ENCODE measurements at places on chromosomes 11 and 22.

- no peak for DNase-seq
These were observed 36.8 kb upstream of the GRIA4 start for GRCh38 chr11:105573091-105573490.

DNA sequence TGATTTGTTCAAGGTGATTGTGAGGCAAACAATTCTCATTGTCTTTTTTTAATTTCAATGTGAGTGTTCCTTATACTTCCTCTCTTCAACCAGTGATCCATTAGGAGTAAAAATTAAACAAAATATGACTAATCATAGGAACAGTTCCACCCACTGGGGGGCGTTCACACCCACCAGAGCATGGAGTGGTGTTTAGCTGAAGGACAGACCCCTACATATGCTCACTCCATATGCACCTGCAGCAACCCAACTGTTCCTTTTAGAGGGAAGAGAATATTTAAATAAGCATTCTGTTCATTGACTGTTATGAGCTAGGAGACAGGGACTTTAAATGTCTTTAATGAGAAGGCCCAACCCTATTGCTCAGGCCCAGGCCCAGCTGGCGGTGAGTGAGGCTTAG is 78.7 kb upstream of the DRD2 start:
- no peak for DNase-seq

DNA sequence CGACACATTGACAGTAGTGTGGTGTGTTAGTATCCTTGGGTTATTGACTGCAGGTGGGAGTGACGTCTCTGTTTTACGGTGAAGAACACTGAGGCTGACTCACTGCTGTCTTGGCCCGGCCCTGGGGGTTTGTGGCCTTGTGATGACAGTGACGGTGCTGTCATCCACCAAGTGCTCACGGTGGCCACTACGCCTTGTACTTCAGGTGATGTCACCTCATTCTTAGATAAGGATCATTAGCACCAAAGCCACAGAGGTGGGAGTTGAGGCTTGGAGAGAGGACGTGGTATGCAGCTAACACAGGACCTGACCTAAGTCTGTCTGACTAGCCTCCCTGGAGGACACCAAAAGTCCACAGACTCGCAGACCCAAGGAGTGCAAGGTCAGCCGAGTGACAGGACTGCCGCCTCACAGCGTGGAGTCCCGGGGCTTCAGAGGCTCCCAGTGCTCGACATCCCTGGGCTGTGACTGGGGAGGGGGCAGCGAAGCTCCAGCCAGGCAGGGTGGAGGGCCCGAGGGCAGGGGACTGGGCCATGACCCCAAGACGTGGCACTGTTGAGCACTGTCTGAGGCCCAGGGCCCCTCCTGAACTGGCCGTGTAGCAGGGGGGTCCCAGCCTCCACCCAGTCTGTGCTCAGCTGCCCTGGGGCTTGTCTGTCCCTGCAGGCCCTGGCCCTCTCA is 56.5 kb downstream of the NAT10 start:
- no peak for DNase-seq

DNA sequence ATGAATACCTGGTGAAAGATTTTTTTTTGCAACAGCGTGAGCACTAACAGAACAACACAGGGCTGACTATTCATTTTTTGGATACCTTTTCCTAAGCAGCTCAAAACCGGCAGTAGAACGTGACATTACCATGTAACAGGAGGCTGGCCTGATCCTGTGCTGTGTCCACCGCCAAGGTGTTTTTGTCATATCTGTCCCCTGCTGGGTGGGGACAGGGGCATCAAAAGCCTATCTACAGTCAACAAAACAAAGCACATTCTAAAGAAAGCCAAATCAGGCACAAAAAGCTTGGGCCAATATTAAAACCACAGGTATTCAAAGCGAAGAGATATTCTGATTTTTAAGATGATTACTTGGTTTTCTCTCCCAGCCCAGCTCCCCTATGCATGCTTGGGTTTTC is 151.2 kb downstream of the LRRC4C start:
- no peak for DNase-seq

GRCh38 chr22:49518436-49518970 is 309.2 kb downstream of the BRD1 start:
- no peak for DNase-seq

GRCh38 chr11:104572279-104572678 is 326.0 kb downstream of the CASP12 start:
- DNase-seq, result no peak

GRCh38 chr11:133911171-133911570 is 45.6 kb downstream of the IGSF9B start:
- no peak for DNase-seq

- DNase-seq, result no peak
These were observed 27.3 kb downstream of the SCGB1A1 start for GRCh38 chr11:62446091-62446490.

- peak; percentile 28 for DNase-seq
These were observed 966 bp downstream of the AHNAK start for GRCh38 chr11:62545437-62546243.

GRCh38 chr22:45164270-45165088 is 754 bp downstream of the NUP50 start:
- peak; percentile 17 for DNase-seq

- no peak for DNase-seq
These were observed 303.4 kb downstream of the SHANK2 start for GRCh38 chr11:70948855-70949531.

DNA sequence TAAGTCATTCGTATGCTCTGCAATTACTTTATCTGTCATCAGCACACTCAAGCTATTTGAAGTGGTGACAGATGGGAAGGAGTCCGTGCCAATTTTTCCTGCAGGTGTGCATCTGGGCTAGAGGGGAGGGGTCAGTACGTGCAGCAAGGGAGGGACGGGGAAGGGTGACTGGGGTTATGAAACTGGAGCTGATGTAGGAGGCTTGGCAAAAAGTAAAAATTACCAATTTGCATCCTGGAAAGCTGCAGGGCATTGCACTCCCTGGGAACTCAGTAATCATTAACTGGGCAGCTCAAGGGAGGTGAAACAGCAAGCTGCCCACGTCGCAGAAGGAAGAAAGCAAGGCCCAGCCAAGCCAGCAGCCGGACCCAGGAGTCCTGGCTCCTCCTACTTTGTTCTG is 87.1 kb upstream of the TMEM45B start:
- DNase-seq, result no peak

DNA sequence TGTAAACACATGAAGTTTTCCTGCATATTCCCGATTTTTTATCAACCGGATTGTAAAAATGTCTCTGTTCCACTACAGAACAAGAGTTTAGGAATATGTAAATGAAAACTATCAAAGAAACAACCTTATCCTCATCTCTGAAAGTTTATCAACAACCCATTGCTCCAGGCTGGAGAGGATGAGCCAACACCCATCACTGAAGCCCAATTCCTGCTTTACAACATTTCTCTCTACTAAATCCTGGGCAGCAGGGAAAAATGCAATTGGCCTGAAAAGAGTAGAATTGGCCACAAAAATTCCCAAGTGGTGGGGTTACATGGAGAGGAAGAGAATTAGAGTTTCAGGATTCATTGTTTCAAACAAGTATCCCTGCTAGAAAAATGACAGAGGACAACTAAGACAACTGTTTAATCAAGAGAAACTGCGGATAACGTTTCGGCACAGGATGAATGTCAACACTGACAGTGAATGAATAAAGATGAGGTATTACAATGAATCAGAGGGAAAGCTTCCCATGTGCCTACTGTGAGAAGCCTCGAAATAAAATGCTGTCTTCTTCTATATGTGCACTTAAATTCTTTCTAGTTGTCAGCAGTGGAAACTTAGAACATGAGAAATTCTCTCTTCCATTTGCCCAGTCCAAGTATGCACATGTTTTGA is 317.3 kb upstream of the ANO3 start:
- no peak for DNase-seq

DNA sequence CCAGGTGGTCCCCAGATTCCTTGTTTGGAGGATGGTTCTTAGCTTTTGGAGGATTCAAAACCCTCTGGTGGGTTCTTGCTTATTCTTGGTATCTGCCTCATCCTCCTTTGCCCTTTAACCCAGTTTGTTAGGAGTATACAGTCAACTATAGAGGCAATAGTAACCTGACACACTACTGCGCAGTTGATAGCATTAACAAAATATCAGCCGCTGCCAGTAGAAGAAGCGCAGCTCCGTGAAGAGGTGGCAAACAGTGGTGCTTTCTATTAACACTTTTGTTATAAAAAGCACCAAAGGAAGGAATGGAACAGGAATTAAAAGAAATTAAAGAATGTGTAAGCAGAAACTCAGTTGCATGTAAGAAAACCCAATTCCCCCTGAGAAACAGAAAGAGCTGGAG is 29.3 kb downstream of the SLC22A25 start:
- DNase-seq, result no peak

DNA sequence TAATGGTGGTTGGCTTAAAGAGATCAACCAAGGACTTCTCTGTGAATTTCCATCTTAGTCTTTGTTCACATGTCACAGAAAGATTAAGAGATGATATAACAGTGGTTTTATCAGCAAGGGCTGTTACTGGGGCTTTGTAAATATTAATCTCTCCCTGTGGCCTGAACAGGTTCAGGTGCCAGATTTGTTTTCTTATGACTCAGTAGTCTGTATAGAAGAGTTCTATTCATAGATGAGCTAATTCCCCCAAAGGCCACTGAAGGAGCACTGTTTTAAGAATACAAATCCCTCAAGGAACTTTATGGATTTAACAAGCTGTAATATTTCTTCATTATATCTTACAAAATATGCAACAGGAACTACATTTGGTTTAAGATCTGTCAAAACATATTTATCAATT is 50.4 kb downstream of the TCP11L1 start:
- DNase-seq, result no peak

DNA sequence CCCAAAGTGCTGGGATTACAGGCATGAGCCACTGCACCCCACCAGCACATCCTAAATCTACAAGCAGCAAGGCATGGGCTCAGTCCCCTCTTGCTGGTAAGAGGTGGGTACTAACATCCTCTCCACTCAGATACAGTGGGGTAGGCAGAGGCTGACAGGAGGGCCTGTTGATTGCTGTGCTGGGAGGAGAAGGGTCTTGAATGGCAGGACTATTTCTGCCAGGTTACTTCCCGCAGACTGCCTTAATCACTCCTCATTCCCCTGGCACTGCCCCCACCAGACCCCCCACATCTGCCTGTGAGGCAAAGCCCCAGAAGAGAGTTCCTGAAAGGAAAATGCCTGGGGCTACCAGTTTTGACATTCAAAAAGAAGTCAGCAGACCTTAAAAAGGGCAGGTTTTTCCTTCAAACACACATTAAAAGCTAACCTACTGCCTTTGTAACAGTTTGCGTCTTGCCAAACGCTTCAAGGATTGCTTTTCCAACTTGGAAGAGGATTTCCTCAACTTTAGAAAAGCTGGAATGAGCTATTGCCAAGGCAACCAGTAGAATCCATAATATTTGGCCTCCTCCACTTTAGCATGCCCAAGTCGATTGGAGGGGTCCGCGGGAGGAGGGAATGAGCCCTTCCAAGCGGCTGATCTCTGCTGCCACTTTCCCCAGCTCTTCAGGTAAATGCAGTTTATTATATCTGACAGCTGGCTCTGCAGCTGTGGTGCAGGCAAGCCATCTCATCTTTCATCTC is 62.0 kb downstream of the FDX1 start:
- no peak for DNase-seq

DNA sequence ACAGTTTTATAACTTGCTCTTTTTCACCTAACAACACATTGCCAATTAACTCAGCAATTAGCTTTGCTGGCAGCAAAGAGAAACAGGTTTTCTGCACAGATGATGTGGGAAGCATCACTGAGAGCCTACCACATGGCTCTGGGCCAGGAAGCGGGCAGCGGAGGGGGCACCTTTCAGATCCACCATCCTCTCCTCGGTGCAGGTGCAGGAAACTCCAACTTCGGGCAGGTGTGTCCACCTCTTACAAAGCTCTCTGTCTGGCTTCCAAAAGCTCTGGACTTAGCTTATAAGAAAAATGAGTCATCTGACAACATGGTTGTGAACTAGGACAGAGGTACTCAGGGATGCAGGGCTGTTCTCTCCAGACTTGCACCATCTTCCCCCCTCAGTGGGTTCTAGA is 77.0 kb downstream of the RPS6KA4 start:
- DNase-seq, result no peak

DNA sequence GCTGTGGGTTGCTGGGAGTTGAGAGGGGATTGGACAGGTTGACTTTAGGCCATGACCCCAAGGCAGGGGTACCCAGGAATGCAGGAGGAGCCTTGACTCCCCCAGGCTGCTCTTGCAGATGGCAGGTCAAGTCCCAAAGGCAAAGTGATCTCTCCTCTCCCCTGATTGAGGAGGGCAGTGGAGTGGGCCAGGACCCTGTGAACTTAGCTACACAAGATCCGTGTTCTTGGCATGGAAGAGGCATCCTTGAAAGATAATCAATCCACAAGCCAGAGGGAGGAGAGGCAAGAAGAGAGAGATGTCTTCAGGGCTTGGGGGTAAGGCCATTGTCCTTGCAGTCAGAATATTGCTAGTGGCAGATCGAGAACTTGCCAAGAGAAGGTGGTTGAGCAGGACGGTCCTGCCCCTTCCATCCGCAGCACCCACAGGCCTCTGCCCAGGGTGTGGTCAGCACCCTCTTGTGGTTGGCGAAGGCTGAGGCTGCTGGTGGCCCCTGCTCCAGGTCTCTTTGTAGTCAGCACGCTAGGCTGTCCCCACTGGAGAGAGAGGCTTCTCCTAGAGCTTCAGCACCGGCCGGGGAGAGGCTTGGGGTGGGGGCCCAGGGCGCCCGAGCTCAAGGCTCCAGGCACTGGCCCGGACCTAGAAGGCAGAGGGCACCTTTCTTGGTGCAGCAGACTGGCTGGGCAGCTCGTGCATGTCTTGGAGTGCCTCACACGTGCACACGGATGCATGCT is 45.4 kb downstream of the KCNC1 start:
- DNase-seq, result no peak

GRCh38 chr11:90465553-90465952 is 242.7 kb upstream of the CHORDC1 start:
- no peak for DNase-seq

GRCh38 chr11:120977266-120978137 is 46.4 kb upstream of the TBCEL start:
- no peak for DNase-seq

DNA sequence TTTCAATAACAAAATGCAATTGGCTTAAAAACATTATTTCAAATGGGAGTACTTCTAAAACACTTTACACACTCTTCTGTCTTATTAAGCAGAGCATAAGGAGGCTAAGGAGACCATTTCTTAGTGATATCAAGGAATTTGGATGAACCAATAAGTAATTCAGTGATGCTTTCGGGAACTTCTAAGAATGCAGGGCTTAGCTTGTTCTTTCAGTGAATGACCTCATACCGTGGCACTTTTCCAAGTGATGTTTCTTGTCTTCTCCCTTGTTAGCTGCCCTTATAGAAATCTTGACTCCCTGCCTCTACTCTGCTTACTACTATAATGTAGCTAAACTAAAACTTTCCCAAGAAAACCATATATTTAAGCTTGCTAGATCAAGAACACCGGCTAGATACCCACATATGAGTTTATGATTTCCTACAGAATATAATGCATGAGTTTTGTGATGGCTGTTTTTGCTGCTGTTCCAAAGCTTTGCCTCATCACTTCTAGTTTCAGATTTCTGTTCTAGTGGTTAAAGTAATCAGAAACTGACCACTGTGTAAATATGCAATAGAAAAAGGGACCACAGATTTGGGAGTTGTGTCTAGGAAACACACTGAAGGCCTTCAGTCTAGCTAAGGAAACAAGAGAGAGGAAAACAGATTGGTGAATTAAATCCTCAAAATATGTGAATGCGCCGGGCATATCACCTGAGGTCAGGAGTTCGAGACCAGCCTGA is 37.5 kb upstream of the STK33 start:
- DNase-seq, result no peak
